ENCODE measurements at places on chromosomes 7 and 10. TPM values are rescaled to one million over a fixed set of nuclear protein-coding genes. Genes with fewer than 3 reads are reported as not detected.

DNA sequence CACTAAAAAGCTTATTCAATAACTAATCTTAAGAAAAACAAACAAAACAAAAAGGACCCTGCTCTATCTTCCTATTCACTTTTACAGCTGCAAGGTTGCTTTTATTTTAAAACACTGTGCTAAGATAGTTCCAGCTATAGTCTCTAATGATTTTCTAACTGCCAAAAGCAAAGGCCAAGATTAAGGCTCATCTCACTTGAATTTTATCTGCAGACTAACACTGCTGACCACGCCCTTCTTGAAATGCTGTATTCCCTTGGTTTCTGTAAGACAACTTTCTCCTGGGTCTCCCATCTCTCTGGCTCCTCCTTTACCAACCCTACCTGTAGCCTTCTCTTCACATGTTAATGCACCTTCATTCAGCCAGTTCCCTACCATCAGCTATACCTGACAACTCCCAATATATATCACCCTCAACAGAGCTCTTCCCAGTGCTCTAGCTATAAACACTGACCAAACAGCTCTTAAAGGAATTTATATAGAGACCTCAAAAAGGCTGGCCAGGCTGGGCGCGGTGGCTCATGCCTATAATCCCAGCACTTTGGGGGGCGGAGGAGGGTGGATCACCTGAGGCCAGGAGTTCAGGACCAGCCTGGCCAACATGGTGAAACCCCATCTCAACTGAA, 11.7 kb downstream of the SRPK2 start:
- H3K4me1 ChIP-seq: peaks cover 16% of the 10 kb centered on the region
- no peak for DNase-seq
- H3K4me3 ChIP-seq: no peak overlapping the region

GRCh38 chr7:125563557-125563956, 633.9 kb upstream of the POT1 start:
- no peak overlapping the region for H3K4me3 ChIP-seq
- no peak overlapping the region for H3K27ac ChIP-seq
- no peaks in the 10 kb centered on the region for H3K36me3 ChIP-seq
- H3K27me3 ChIP-seq: no peaks in the 10 kb centered on the region
- no peak for DNase-seq
- H3K4me1 ChIP-seq: peaks cover 19% of the 10 kb centered on the region

GJD4 gene
- total RNA-seq: not detected

ARMC3 gene
- not detected for total RNA-seq

DNA sequence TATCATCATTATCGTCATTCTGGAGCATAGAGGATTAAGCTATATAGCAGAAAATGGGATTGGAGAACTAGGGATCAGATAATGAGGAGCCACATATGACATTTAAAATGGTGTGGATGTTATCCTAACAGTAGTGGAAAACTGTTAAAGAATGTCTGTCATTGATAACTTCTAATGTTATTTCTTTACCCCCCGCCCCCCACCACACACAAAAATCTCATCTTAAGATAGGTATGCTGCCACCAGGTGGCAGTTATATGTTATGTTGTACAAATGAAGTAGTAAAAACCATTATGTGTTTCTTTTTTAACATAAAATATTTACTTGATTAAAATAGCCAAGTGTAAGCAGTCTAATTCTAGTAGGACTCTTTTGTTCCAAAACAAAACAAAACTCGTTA, 13.0 kb downstream of the AKAP9 start:
- no peak overlapping the region for H3K27ac ChIP-seq
- H3K27me3 ChIP-seq: no peaks in the 10 kb centered on the region
- no peak for DNase-seq

DNA sequence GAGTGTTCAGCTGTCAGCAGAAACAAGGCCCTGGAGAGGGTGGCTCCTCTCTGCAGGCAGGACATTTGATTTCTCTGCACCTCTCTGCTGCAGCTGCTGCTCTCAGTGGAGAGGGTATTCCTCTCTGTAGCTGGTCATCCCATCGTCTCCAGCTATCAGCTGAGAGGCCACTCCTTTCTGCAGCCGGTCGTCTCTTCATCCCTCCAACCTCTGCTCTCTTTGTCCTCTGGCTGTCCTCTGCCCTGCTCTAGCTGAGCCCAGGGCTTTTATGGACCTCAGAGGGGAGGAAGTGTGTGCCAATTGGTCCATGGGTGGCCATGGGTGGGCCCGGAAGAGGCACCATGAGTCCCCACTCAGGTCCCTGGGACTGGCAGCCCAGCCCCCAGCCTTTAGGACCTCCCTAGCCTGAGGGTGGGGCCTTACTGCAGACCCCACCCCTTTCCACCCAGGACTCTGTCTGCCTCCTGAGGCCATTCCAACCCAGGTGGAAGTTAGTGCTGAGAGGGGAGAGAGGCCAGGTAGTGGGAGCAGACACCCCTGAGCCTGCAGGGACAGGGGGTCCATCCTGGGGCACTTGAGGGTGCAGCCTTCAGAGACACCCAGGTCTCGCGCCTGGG, 26.2 kb upstream of the CDCA7L start:
- no peaks in the 10 kb centered on the region for H3K36me3 ChIP-seq
- H3K4me3 ChIP-seq: no peak overlapping the region
- peaks cover 11% of the 10 kb centered on the region for H3K27me3 ChIP-seq
- H3K4me1 ChIP-seq: no peaks in the 10 kb centered on the region
- no peak overlapping the region for H3K27ac ChIP-seq
- no peak for DNase-seq

OSBPL3 gene
- 8.0 TPM for total RNA-seq

DNA sequence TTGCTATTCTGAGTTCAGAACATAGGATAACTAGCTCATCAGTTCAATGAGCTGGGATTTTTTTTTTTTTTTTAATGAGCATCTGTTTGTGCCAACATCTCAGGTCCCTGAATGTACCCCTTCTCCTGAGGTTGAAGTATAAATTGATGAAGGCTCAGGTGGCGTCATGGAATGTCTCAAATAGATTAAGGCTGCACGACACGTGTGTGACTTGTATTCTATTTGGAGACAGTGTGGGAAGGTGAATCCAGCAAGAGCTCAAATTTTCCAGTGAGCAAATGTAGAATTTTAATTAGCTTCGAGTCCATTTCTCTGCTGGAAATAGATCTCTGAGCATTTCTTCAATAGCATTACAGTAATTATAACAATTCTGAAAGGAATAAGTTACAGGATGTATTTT, 37.2 kb upstream of the JCAD start:
- no peak for DNase-seq
- peaks cover 24% of the 10 kb centered on the region for H3K27me3 ChIP-seq
- no peak overlapping the region for H3K4me3 ChIP-seq
- H3K27ac ChIP-seq: no peak overlapping the region
- no peaks in the 10 kb centered on the region for H3K36me3 ChIP-seq
- peaks cover 9% of the 10 kb centered on the region for H3K4me1 ChIP-seq

DNA sequence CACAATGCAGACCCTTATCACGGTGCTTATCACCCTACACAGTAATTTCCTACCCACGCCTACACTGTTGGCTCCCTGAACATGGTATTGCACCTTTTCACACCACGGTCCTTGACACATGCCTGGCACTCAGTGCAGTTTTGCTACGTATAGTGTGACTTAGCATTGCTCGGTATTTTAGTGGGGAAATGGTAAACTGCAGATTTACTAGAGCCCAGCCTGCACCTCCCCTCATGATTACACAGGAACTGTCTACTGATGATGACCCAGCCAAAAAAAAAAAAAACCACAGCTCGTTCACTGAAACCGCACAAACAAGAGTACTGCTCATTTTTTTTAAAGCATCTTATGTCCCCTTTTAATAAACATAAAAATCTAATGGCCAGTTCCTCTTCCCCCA, 124.2 kb upstream of the ZNF746 start:
- no peaks in the 10 kb centered on the region for H3K27me3 ChIP-seq

DNA sequence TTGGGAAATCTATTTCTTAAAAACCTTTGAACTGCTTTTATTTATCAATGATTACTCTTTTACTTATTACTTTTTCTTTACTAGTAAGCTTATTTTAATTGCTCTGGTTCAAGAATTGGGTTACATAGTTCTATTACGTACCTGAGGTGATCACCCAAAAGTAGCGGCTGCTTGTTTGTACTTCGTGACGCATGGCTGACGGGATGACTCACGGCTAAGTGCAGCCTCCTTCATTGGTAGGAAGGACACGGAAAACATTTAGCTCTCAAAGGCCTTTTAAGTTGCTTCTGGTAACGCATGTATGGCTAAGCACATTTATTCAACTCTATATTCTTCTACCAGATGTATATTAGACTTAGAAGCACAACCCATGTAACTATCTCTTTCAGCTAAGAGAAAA, 285.8 kb upstream of the SP4 start:
- H3K27me3 ChIP-seq: no peaks in the 10 kb centered on the region
- H3K36me3 ChIP-seq: no peaks in the 10 kb centered on the region
- no peaks in the 10 kb centered on the region for H3K4me1 ChIP-seq
- DNase-seq: no peak
- H3K4me3 ChIP-seq: no peak overlapping the region

All from osteocyte (in vitro differentiated cells).